D341Med (cell line): ENCODE measurements at places on chromosomes 13 and 19.
A peak's percentile ranks its signal among the peaks of the same experiment; 100 is the strongest.

DNA sequence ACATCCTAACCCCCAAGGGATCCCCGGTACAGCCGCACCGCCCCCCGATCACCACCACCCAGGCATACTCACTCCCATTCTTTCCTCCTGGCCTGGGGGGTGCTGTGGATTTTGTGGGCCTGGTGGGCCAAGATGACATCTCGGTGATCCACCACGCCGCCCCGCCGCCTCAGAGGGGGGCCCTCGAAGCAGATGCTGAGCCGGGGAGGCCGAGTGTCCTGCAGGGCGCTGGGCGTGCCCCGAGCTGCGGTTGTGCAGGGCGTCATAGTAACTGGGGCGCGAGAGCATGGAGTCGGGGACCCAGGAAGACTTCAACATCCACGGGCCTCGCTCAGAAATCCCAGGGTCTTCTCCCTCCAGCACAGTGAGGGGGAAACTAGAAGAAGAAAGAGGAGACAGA is 93.4 kb upstream of the CACNA1A start:
- DNase-seq = no peak

GRCh38 chr13:90623318-90624011 is 724.0 kb upstream of the MIR17HG start:
- DNase-seq = no peak

DNA sequence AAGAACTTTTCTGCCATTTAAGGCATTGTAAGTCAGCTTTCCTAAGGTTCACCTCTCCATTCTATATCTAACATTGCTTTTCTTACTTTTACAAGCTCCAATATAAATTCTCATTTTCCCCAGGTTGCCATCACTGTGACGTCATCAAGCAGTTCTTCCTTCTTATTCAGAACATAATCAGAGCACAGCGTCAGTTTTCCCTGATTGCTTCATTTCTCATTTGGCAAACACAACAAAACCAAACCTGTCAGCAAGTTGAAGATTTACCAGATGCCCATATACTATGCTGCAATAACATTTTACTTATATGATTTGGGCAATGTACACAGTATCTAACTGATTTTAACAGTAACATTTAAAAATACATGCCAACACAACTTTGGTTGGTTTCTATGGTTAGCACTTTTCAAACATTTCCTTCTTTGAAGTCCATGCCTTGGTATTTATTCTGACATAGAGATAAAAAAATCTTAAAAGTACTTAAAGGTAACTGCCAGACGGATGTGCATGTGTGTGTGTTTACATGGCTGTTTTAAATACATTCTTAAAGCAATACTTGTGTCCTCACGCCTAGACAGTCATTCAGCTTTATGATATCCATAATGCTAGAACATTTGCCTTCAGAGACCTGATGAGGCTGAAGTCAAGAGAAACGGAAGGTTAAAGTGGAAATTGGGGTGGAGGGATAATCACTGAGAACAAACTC is 264.0 kb downstream of the KLF12 start:
- no peak for DNase-seq

- peak; percentile 45 for DNase-seq
Measured at GRCh38 chr13:35818633-35819067, 312.5 kb downstream of the DCLK1 start.

- no peak for DNase-seq
Measured at GRCh38 chr13:52067237-52067636, 42.7 kb downstream of the UTP14C start.

GRCh38 chr19:11295180-11295579 is 780 bp upstream of the TSPAN16 start:
- DNase-seq = no peak

GRCh38 chr19:35296644-35297514 is 4.9 kb downstream of the MAG start:
- DNase-seq = no peak

DNA sequence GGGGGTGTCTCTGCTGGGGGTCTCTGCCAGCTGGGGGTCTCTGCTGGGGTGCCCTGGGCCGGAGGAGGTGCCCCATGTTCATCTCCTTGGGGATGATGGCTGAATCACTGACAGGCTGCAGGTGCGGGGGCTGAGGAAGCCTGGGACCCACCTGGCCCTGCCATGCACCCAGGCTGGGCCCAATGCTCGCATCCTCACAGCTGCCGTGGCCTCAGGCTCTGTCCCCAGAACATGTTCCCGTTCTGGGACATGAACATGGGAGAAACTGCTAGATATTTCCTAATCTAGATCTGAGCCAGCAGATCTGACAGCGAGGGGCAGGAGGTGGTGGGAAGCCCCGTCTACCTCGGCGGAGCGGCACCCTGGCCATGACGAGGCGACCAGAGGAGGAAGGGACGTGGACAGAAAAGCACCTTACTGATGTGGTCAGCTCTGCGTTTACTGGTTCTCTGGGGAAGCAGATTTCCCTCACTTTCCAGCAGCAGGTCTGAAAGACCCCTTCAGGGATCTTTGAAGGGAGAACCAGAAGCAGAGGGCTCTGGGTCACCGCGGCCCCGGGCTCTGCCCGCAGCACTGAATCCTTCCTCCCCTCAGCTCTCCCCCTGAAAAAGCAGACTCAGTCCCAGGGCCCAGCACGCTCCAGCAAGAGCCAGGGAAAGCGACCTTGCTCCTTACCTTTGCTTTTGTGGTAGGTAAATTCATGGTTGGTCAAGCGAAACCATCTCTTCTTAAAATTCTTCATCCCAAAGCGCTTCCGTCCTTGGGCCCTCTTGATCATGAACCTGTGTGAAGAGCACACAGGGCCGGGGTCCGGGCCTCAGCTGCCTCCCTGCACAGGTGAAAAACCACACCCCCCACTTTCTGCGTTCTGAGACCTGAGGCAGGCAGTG is 26.5 kb upstream of the C13orf46 start:
- no peak for DNase-seq

DNA sequence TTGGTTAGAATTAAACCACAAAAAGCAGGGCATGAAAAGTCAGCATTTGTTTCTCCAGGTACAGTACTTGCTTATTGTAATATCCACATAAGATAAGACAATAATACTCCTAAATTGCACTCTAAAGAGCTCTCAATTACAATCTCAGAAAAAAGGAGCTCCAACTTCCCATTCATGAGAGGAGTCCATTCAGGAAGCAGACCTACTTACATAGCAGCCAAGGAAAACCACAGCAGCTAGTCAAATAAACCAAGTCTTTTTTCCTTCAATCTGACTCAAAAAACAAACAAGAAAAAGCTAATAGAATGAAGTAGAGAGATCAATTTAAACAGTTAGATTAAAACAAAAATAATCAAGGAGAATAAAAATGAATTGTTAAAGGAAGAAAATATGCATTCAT is 885.2 kb upstream of the SLITRK6 start:
- DNase-seq = no peak
